ENCODE measurements at places on chromosomes 2 and 18.

DNA sequence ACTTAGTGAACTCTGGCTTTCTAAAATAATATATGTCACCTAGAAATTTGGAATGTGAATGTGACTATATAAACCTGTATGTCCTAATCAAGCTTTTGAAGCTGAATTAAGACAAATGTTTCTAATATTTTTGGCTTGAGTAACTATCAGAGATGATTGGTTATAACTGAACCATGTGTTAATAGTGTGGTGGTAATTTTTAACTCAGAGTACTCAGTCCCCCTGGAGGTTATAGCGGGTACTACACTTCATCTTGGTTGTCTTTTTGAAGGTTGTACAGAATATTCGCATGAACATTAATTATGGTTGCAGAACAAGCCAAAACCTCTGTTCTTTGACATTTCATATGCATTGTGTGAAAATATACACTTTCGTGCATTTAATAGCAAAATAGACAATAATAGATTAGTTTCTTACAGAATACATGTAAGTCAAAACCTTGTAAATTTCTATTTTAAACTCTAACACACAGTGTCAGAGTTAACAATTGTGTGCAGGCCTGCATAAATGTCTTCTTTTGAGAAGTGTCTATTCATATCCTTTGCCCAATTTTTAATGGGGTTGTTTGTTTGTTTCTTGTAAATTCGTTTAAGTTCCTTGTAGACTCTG is 86.0 kb downstream of the OSBPL6 start:
- DNase-seq = no peak

DNA sequence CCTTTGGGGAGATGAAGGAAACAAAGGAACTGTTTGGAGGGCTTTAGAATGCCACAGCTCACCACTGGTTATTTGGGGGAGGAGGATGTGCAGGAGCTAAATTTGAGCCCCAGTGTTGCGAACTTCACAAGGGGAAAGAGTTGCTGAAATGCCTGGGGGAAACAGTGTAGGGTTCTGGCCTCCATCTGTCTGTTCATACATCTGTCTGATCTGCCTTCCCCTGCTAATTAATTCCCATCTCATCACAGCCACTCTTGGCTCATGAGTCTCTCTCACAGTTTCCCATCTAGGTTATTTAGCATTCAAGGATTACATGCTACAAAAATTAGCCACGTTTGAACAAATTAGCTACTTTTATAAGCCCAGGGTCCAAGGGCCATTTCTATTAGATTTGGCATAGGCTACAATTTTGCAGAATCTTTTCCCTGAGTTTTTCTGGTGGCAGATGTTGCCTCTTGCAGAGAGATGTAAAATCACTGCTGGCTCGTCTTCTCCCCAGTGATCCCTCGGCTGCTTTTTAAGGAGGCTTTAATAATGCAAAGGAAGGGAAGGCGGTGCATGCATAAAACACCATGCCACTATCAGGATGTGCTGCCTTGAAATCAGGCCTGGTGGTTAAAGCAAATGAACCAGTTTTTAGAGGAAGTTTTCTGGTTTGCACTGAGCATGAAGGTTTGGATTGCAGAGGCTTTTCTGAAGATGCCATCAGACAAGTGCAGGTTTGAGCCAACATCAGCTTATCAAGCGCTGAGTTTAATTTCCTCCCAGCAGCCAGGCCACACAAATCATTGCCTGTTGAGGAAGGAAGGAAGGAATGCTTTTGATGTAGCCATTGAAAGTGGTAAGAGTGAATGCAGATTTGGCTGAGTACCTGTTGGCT is 35.0 kb downstream of the ADD2 start:
- DNase-seq = no peak

DNA sequence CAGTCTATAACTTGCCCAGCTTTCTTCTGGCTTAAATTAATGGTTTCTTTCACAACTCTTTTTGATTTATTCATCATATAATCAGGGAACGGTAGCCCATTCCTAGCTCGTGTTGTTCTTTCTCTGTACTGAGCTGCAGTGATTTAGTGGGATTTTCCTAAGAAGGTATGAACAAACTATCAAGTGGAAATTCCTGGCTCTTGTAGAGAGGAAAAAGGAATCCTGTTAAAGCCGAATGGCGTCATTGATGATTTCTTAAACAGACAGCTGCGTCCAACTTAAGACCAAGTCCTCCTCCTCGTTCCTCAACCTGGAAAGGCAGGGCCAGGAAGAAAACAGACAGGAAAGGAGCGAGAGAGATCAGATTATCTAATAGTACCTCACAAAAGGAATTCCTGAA is 69.2 kb upstream of the CABLES1 start:
- no peak for DNase-seq

DNA sequence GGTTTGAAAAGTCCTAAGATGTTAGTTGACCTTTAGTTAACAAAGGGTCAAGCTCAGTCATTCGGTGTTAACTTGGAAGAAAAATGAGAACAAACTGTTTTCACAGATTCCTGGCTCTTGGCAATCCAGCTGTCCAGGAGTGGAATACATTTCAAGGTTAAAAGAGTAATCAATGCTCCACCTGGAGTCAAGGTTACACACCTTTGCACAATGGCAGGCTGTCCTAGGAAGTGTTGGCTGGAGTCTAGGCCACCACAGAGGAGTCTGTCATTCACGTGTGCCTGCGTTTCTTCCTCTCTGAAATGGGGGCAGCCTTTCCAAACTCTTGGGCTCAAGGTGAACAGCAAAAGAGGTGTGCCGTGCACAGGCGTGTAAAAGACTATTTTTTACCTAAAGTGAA is 6.3 kb upstream of the ID2 start:
- peak; percentile 10 for DNase-seq

DNA sequence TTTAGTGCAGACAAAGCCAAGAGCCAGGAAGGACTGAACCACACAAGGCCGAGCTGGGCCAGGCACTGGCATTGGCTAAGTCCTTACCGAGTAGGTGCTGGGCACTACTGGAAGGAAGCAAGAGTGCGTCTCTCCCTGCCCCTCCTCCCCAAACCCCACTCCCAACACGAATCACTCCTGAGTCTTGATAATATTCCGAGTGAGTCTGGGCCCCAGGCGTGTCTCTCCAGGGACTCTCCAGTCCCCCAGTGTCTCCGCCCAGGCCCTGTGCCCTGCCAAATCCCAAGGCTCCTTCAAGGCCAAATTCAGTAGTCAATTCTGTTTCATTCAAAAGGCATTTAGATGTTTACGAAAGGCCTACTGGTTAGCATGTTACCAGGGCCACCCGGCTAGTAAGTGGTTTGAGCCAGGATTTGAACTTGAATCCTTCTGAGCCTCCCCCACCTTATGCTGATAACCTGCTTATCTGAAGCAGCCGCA is 82.8 kb downstream of the GLI2 start:
- DNase-seq = no peak
